ENCODE measurements at places on chromosomes 5 and 9. TPM values are rescaled to one million over a fixed set of nuclear protein-coding genes. Genes with fewer than 3 reads are reported as not detected.
A peak's percentile ranks its signal among the peaks of the same experiment; 100 is the strongest.

FOXD4L6 gene
- total RNA-seq: not detected

SMIM33 gene
- total RNA-seq: not detected

HTR4 gene
- not detected for total RNA-seq

CRB2 gene
- not detected for total RNA-seq

CDH9 gene
- not detected for total RNA-seq

MELK gene
- total RNA-seq: 11.0 TPM

DNA sequence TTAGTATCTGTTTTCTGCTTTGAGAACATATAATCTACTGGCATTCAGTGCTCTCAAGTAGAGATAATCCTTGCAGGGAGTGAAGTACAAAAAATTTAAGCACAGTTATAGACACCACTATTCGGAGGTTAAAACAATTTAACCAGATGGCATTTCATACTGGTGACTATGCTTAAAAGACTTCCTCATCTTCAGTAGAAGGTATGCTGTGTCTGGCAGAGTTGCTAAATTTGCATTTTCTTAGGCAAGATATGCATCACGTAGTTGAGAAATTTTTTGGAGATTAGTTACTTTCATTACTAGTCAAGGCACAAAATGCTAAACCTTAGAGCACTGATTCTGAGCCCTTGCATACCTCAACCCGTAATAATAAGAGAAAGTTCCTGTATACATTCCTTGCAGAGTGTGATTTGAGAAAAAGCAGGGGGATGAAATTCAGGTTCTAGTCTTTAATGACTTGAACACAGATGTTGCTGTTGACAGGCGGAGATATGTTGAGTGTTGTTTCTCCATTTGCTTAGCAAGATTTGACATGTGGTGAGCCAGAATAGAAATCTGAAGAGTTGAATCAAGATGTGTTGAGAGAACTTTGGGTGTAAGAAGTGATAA is 70.8 kb upstream of the STARD4 start:
- peaks cover 17% of the 10 kb centered on the region for H3K4me1 ChIP-seq
- H3K27me3 ChIP-seq: no peaks in the 10 kb centered on the region
- H3K4me3 ChIP-seq: no peak overlapping the region
- H3K27ac ChIP-seq: no peak overlapping the region

GRCh38 chr5:43215073-43215631 is 23.1 kb downstream of the NIM1K start:
- no peak overlapping the region for H3K27ac ChIP-seq
- no peaks in the 10 kb centered on the region for H3K36me3 ChIP-seq
- no peak overlapping the region for H3K4me3 ChIP-seq
- H3K27me3 ChIP-seq: peaks cover 37% of the 10 kb centered on the region
- no peaks in the 10 kb centered on the region for H3K4me1 ChIP-seq
- DNase-seq: no peak

DNA sequence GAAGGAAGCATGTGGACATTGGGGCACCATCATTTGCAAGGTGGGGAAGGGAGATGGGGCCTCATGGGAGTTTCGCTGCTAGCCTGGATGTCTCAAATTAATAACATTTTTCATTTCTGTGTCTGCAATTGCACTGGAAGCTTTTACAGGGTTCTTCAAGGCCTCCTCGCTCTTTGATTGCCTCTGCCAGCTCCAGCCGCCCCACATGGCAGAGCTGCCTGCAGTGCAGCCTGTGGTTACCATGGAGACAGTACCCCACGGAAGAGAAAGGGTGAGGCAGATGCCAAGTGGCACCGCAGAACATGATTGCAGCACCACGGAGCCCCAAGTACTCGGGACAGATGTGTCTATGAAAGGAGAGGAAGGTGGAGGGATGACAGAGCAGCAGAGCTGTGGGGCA is 25.4 kb downstream of the CTNND2 start:
- H3K4me1 ChIP-seq: no peaks in the 10 kb centered on the region
- no peak overlapping the region for H3K27ac ChIP-seq
- DNase-seq: no peak
- no peaks in the 10 kb centered on the region for H3K27me3 ChIP-seq

DNA sequence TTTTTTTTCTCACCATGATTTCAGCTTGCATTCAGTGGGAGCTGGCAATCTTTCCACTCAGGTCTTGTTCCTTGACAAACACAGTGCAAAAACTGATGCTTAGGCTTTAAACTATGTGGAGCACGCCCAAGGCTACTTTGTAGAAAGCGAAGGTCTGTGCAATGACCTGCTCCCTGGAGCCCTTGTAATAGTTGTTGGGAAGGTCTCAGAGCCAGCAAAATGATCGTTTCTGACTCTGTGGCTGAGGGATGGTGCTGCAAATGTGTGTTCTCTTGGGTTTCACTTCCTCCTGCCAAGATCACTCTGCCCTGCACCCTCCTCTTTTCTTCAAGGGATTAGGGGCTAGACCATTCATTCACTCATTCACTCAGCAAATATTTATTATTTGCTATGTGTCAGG is 249.7 kb upstream of the MAP3K1 start:
- peaks cover 47% of the 10 kb centered on the region for H3K4me1 ChIP-seq
- no peaks in the 10 kb centered on the region for H3K36me3 ChIP-seq
- H3K27ac ChIP-seq: peak overlapping the region; percentile 80
- no peak overlapping the region for H3K4me3 ChIP-seq
- H3K27me3 ChIP-seq: no peaks in the 10 kb centered on the region

DNA sequence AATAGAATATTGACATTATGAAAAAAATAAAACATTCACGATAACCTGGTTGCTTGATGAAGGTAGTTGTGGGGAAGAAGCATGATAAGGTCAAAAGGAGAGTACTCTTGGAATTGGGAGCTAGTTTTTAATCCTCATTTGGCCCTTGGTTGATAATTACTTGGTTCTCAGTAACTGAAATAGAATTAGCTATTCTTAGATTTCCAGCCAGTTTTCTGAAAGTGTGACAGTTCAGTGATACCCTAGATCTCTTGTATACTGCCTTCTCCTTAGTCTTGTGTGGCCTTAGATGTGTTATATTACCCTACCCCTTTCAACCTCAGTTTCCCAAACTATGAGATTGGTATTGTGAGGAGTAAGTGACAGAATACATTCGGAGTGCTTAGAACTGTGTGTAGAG is 17.4 kb downstream of the MARCHF6 start:
- H3K27me3 ChIP-seq: no peaks in the 10 kb centered on the region
- no peak for DNase-seq
- no peak overlapping the region for H3K27ac ChIP-seq
- H3K4me3 ChIP-seq: no peak overlapping the region
- H3K4me1 ChIP-seq: peaks cover 57% of the 10 kb centered on the region

- H3K27me3 ChIP-seq: no peaks in the 10 kb centered on the region
- DNase-seq: no peak
- peaks cover 3% of the 10 kb centered on the region for H3K36me3 ChIP-seq
Measured at GRCh38 chr9:92404042-92404836, at the start of gene OGN. Gene OGN, minus strand, starts transcription at chr9:92404578. Its CDS starts 1,171 bp downstream, at chr9:92403407.

DNA sequence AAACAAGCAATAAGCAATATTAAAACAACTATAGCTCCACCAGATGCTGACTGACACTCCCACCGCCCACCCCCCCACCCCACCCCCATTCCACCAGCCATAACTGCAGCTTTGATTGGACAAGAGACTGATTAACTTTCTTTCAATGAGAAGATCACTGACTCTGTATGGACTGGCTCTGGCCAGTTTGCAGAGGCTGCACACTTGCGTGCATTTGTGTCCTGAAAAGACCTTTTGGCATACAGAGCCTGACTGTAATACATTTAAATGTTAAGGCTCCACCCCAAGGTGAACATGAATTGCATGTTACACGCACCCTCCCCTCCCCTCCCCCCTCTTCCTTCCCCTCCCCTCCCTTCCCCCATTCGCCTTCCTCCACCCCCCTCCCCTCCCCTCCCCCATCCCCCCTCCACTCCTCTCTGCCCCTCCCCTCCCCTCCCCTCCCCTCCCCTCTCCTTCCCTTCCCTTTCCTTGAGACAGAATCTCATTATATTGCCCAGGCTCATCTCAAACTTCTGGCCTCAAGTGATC is 31.1 kb downstream of the FGD3 start:
- no peaks in the 10 kb centered on the region for H3K4me1 ChIP-seq
- no peak overlapping the region for H3K27ac ChIP-seq
- no peaks in the 10 kb centered on the region for H3K36me3 ChIP-seq

DNA sequence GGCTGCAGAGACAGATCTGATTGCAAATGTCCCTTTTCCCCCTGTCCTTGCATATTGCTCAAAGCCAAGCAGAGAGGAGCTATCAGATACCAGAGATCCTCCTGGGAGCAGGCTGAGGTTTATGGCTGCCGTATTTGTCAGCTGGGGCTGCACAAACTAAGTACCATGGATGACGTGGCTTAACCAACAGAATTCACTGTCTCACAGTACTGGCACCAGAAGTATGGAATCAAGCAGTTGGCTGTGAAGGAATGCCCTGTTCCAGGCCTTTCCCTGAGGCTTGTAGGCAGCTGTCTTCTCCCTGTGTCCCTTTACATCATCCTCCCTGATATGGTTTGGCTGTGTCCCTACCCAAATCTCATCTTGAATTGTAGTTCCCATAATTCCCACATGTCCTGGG is 2.6 kb downstream of the CFAP90 start:
- H3K27ac ChIP-seq: no peak overlapping the region
- H3K4me3 ChIP-seq: no peak overlapping the region
- DNase-seq: no peak

GRCh38 chr9:7117676-7118561 is 360.1 kb downstream of the KDM4C start:
- H3K36me3 ChIP-seq: peaks cover 7% of the 10 kb centered on the region
- H3K27me3 ChIP-seq: no peaks in the 10 kb centered on the region

GRCh38 chr9:95876138-95876444 is 600 bp downstream of the ERCC6L2 start:
- no peak for DNase-seq
- peaks cover 27% of the 10 kb centered on the region for H3K4me1 ChIP-seq
- no peak overlapping the region for H3K27ac ChIP-seq
- no peak overlapping the region for H3K4me3 ChIP-seq

DNA sequence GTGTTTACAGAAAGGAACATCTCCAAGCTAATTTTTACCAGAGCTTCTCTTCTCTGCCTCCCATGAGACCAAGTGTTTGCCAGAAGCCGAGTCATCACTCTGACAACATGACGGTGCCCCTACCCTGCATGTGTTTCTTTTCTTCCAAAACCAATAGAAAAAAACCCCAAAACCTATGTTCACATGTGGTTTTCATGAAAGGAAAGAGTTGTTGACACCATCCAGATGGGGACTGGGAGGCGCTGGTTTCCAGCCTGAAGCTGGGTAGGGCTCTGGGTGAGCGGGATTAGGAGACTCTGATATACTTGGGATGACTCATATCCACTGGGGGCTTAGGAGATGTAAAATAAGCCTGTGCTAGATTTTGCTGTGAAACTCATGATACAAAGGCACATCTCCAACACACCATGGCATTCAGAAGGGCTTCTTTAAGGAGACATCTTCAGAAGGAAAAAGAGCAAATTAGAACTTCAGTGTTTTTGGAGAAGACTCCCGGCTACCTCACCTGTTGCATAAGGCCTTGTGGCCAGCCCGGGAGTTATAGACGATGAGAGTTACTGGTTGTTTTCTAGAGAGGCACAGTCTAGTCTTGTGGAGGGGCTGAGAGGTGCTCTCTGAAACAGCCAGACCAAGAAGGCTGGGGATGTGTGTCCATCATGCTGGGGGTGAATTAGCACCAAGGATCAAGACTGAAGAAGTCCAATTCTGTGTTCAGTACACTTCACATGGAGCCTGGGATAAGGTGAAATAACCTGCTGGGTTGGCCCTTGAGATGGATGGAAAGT is 108.9 kb upstream of the LHFPL2 start:
- peak overlapping the region; percentile 67 for H3K27ac ChIP-seq
- peaks cover 53% of the 10 kb centered on the region for H3K4me1 ChIP-seq
- H3K4me3 ChIP-seq: no peak overlapping the region
- no peaks in the 10 kb centered on the region for H3K36me3 ChIP-seq
- DNase-seq: peak; percentile 8

DNA sequence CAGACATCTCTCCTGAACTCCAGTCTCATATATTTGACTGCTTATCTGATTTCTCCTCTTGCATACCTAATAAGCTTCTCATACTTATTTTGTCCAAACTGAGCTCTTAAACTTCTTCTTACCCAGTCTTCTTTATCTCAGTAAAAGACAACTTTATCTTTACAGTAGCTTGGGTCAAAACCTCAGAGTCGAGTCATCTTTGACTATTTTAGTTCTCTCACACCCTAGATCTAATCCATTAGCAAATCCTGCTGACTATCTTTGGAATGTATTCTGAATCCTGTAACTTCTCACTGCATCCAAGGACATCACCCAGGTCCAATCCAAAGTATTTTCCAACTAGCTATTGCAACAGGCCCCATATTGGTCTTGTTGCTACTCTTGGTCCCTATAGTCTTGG is 11.8 kb upstream of the JAK2 start:
- H3K27ac ChIP-seq: no peak overlapping the region
- no peaks in the 10 kb centered on the region for H3K36me3 ChIP-seq
- no peak for DNase-seq
- H3K27me3 ChIP-seq: no peaks in the 10 kb centered on the region

All from osteocyte (in vitro differentiated cells).